ENCODE measurements at places on chromosomes 16 and 17.

- peak; percentile 71 for DNase-seq
These were observed 1.0 kb upstream of the CKLF start for GRCh38 chr16:66551348-66551759.

GRCh38 chr17:40645943-40646342 lies 1.7 kb downstream of the SMARCE1 start:
- no peak for DNase-seq

- DNase-seq = no peak
These were observed 36.5 kb upstream of the CPHXL start for GRCh38 chr16:75762746-75763145.

- DNase-seq = peak; percentile 5
These were observed 4.7 kb upstream of the CHD3 start for GRCh38 chr17:7883781-7884386.

GRCh38 chr16:82331397-82331796 lies 161.4 kb upstream of the MPHOSPH6 start:
- no peak for DNase-seq

- DNase-seq = peak; percentile 71
These were observed 151.9 kb downstream of the MSI2 start for GRCh38 chr17:57408071-57408811.

DNA sequence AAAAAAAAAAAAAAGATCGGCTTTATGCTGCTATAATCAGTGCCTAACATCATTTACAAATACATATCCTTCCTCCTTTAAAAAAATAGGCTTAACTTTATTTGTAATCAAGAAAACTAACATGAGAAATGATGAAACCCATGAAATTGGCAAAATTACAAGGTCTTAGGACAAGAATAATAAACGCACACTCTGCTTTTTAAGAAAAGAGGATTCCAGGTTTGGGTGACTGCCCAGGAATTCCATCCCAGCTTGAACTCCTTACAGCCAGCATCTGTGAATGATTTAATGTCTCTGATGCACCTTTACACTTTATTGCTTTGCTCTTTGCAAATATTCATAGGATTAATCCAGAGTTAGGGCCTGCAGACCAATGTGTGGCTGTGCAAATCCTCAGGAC lies 196.0 kb downstream of the CBLN1 start:
- DNase-seq = no peak

DNA sequence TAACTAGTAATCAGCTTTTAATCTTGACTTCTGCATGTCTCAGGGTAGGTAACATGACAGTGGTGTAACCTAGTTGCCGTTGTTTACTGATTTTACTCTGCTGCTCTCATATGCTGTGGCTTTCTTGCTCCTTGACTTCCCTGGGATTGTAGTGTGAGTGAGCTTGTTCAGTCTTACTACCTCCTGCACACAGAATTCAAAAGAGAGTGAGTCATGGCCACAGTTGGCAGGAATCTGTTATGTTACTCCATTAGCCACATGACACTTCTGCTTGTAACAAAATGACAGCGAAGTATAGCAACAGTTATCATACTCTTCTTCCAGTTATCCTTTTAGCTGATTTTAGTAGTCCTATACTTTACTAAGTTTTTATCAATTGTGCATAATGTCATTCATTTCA lies 18.8 kb downstream of the TNRC6A start:
- no peak for DNase-seq

GRCh38 chr17:8125947-8126490 lies 2.1 kb upstream of the HES7 start:
- peak; percentile 74 for DNase-seq

- DNase-seq = no peak
These were observed 13.3 kb upstream of the MYH8 start for GRCh38 chr17:10435096-10435495.

DNA sequence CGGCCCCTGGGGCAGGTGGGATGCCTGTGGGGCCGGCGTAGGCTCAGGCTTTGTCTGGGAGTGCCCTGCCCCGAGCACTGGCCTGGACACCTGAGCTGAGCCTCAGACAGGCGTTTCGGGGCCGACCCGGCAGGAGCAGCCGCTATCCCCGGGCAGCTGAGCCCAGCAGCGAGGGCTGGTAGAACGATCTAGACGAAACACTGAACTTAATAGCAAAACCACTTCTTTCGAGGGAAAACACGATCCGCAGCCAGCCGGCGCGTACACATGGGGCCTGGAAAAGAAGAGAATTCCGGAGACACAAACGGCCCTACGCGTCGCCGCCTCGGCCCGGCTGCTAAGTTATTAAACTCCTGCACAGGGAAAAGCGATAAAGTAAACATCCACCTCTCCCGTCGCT lies 22.0 kb upstream of the SSTR5 start:
- DNase-seq = no peak

GRCh38 chr17:79573196-79573896 lies 37.5 kb downstream of the RBFOX3 start:
- no peak for DNase-seq

- DNase-seq = peak; percentile 58
These were observed 2.1 kb upstream of the GPRC5C start for GRCh38 chr17:74429604-74430384.

- DNase-seq = no peak
These were observed 56.8 kb upstream of the SCNN1B start for GRCh38 chr16:23245268-23245667.

- DNase-seq = no peak
These were observed 100.9 kb downstream of the TOX3 start for GRCh38 chr16:52446080-52446479.

GRCh38 chr17:33342025-33342424 lies 48.9 kb upstream of the ASIC2 start:
- no peak for DNase-seq

DNA sequence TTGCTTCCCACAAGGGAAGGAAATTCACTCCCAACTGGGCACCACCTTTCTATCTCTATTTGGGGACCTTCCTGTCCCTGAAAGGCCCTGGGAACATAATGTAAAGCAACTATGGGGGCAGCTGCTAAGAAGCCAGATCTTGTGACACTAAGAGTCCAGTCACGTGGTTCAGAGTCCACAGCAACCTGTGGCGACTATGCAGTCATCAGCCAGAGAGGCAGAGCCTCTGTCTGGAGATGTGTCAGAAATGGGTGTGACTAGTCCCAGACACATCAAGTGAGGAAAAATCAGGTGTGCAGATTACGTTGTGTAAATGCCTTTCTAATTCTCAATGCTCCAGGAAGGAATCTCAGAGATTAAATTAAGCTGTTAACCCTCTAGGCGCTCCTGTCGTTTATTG lies 26.6 kb upstream of the SKAP1 start:
- peak; percentile 62 for DNase-seq

- DNase-seq = no peak
These were observed 38.2 kb downstream of the SNTB2 start for GRCh38 chr16:69225121-69225520.

- no peak for DNase-seq
These were observed 13.7 kb upstream of the VWA3A start for GRCh38 chr16:22078656-22079055.

GRCh38 chr16:17532338-17532995 lies 61.7 kb upstream of the XYLT1 start:
- DNase-seq = no peak

DNA sequence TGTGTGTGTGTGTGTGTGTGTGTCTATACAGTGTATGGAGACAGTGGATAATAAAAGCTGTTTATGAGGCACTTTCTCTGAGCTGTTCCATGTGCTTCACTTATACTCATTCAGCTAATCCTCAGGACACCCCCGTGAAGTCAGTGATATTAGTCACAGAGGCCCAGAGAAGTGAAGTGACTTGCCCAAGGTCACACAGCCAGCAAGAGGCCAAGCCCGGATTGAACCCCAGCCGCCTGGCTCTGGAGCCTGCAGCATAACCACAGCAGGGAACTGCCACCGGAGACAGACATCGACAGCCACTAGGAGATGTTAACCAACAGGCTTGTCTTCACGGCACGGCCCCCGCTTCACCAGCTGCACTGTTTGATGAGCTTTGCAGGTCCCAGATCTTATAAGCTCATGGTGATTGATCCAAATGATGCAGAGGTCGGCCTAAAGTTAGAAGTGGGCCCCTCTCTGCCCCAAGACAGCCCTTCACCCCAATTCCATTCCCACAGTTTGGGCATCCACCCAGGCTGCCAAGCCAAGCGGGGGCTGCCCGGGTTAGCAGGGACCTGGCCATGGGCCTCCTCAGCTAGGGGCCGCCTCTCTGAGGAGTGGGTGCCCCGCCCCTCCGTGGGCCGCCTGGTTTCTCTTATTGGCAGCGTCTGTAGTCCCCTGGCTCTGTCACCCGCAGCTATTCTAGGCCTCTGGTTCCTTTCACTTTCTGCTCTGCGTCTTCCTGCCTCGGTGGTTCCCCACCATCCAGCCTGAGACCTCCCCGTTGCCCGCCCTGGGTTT lies 30.9 kb downstream of the SOCS1 start:
- no peak for DNase-seq

GRCh38 chr16:85274924-85275323 lies 162.7 kb upstream of the CIBAR2 start:
- no peak for DNase-seq

- DNase-seq = no peak
These were observed 118.4 kb upstream of the HSBP1 start for GRCh38 chr16:83689385-83689831.

DNA sequence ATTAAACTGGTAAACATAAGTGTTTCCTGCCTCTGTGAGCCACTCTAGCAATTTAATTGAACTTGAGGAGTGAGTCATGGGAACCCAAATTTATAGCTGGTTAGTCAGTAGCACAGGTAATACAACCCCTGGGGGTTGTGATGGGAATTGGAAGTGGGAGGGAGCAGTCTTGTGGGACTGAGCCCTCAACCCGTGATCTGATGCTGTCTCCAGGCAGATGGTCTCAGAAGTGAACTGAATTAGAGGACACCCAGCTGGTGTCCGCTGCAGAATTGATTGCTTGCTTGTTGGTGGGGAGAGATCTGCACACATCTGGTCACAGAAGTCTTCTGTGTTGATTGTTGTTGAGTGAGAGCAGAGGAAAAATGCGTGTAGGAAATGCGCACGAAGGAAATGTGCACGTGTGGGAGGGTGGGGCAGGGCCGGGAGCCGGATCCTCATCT lies 7.7 kb upstream of the ST6GALNAC2 start:
- no peak for DNase-seq
